ENCODE measurements at places on chromosomes 5 and 9.

DNA sequence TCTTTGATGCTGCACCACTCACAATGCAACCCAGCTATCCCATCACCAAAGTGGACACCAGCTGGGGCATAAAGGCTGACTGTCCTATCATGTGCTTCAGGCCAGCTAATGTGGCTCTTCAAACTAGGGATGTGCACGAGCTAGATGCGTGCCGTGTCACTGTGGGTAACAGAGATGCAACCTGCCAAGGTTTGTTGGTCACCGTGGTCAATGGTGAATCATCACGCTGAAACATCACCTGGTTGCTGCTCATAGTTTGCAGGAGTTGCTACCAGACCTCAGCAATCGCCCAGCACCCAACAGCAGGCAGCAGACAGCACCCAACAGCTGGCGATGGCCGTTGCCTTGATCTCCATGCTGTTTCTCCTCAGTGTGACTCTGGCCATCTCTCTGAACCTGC, 2.1 kb upstream of the PCDHGA1 start:
- H3K36me3 ChIP-seq, result peaks cover 12% of the 10 kb centered on the region
- no peak overlapping the region for H3K27ac ChIP-seq
- no peak overlapping the region for H3K4me3 ChIP-seq
- peaks cover 28% of the 10 kb centered on the region for H3K27me3 ChIP-seq

- no peak overlapping the region for H3K27ac ChIP-seq
- H3K4me3 ChIP-seq, result no peak overlapping the region
- H3K27me3 ChIP-seq, result peaks cover 19% of the 10 kb centered on the region
- DNase-seq, result no peak
- H3K36me3 ChIP-seq, result no peaks in the 10 kb centered on the region
Observed at GRCh38 chr5:136208916-136209315, 16.0 kb upstream of the SMIM32 start.

DNA sequence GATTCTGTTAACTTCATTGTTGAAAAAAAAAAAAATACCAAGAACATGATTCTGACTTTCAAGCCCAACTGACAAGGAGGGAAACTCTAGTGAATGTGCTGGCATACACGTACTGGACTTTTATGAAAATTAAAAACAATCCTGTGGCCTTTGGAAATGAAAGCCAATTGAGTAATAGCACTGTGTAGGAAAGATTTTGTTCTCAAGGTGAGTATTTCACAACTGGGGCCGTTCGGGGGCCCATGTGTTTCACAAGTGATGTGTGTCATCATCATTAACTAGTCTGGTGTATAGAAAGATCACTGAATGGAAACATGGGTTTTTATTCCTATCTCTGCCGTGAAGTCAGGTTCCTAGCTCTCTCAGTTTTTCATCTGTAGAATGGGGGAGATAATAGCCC, 605.0 kb upstream of the CLINT1 start:
- no peaks in the 10 kb centered on the region for H3K36me3 ChIP-seq
- no peaks in the 10 kb centered on the region for H3K27me3 ChIP-seq
- peak overlapping the region; percentile 73 for H3K27ac ChIP-seq
- H3K4me3 ChIP-seq, result no peak overlapping the region
- H3K4me1 ChIP-seq, result peaks cover 16% of the 10 kb centered on the region

- DNase-seq, result no peak
- H3K4me3 ChIP-seq, result no peak overlapping the region
- peaks cover 3% of the 10 kb centered on the region for H3K27me3 ChIP-seq
- H3K4me1 ChIP-seq, result no peaks in the 10 kb centered on the region
- H3K36me3 ChIP-seq, result no peaks in the 10 kb centered on the region
- no peak overlapping the region for H3K27ac ChIP-seq
Observed at GRCh38 chr9:104604801-104605200, 626 bp downstream of the OR13C2 start.

- no peaks in the 10 kb centered on the region for H3K27me3 ChIP-seq
- H3K4me1 ChIP-seq, result no peaks in the 10 kb centered on the region
- no peak for DNase-seq
- no peaks in the 10 kb centered on the region for H3K36me3 ChIP-seq
- H3K4me3 ChIP-seq, result no peak overlapping the region
- H3K27ac ChIP-seq, result no peak overlapping the region
Observed at GRCh38 chr9:26158631-26159150, 480.4 kb upstream of the TUSC1 start.

- no peaks in the 10 kb centered on the region for H3K4me1 ChIP-seq
- no peak for DNase-seq
- H3K27ac ChIP-seq, result no peak overlapping the region
- H3K36me3 ChIP-seq, result no peaks in the 10 kb centered on the region
- no peak overlapping the region for H3K4me3 ChIP-seq
- H3K27me3 ChIP-seq, result no peaks in the 10 kb centered on the region
Observed at GRCh38 chr9:134943411-134943810, 25.7 kb upstream of the FCN1 start.

- DNase-seq, result no peak
- peaks cover 49% of the 10 kb centered on the region for H3K4me1 ChIP-seq
- no peak overlapping the region for H3K4me3 ChIP-seq
- H3K27me3 ChIP-seq, result no peaks in the 10 kb centered on the region
Observed at GRCh38 chr5:67015541-67016191, 180.9 kb downstream of the CD180 start.

- H3K27ac ChIP-seq, result no peak overlapping the region
- H3K36me3 ChIP-seq, result no peaks in the 10 kb centered on the region
- no peak overlapping the region for H3K4me3 ChIP-seq
- H3K4me1 ChIP-seq, result no peaks in the 10 kb centered on the region
- H3K27me3 ChIP-seq, result no peaks in the 10 kb centered on the region
Observed at GRCh38 chr5:23332650-23333251, 174.7 kb upstream of the PRDM9 start.

DNA sequence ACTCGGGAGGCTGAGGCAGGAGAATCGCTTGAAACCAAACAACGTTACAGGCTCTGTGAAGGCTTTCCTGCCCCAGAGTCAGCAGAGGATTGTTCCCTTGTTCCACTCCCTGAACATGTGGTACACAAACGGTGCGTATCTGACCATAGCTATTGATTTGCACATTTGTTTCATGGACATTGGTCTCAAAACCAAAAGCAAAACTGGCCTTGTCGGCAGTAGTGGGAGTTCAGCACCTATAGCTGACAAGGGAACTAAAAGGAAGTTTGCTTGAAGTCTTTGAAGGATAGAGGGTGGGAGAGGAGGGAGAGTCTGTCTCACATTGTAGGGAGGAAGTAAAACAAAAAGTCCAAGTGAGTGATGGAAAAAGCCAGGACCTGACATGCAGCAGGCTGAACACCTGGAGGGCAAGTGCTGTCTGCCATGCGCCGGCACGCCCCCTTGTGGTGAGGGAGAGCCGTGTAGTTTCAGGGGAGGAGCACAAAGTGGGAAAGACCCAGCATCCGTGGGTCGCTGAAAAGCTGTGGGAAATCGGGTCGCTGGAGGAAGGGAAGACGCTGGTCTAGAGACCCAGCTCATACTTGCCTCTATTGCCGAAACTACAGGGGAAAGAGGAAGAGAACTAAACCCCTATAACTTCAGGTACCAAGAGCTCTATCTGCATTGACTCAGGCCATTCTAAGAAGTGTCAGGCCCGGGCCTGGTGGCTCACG, 58.0 kb downstream of the RAD23B start:
- peaks cover 8% of the 10 kb centered on the region for H3K36me3 ChIP-seq
- H3K27me3 ChIP-seq, result no peaks in the 10 kb centered on the region
- H3K4me1 ChIP-seq, result peaks cover 15% of the 10 kb centered on the region
- DNase-seq, result peak; percentile 86
- no peak overlapping the region for H3K4me3 ChIP-seq

DNA sequence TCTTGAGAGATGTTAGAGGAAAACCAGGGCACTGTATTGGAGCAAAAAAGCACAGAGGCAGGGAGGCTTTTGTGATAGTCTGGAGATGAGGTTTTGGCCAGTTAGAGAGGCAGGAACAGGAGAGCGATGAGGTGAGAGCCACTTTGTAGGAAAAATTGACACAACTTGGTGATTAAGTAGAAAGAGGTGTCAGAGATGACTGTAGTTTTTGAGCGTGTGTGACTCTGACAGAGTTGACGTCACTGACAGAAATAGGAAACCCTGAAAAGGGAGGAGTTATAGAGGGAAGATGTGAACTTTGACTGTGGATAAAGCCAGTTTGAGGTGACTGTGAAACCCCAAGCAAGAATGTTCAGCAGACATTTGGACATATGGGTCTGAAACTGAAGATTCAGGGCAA, 15.7 kb downstream of the NFX1 start:
- H3K4me3 ChIP-seq, result no peak overlapping the region
- peaks cover 32% of the 10 kb centered on the region for H3K36me3 ChIP-seq
- H3K4me1 ChIP-seq, result peaks cover 9% of the 10 kb centered on the region
- no peak overlapping the region for H3K27ac ChIP-seq

DNA sequence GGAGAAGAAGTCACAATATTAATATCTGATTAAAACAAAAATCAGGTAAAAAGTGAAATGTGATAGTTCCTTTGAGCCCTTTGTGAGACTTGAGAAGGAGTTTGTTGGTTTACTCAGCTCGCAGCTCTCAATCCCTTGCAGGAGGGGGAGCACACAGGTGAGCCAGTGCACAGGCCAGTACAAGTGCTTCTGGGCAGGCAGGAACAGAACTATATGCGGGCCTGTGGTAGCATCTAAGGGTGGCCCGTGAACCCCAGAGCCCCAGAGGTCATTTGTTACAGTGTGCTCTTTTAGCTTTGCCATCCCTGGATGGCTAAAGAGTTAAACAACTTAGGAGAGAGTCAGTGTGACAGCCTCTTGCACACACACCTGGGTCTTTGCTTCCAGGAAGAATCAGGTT, 215.3 kb upstream of the EDIL3 start:
- no peak overlapping the region for H3K4me3 ChIP-seq
- no peaks in the 10 kb centered on the region for H3K27me3 ChIP-seq
- no peaks in the 10 kb centered on the region for H3K36me3 ChIP-seq

- H3K36me3 ChIP-seq, result no peaks in the 10 kb centered on the region
- H3K27me3 ChIP-seq, result no peaks in the 10 kb centered on the region
- no peak for DNase-seq
- no peaks in the 10 kb centered on the region for H3K4me1 ChIP-seq
- no peak overlapping the region for H3K27ac ChIP-seq
Observed at GRCh38 chr5:106894964-106895363, 775.8 kb downstream of the EFNA5 start.

DNA sequence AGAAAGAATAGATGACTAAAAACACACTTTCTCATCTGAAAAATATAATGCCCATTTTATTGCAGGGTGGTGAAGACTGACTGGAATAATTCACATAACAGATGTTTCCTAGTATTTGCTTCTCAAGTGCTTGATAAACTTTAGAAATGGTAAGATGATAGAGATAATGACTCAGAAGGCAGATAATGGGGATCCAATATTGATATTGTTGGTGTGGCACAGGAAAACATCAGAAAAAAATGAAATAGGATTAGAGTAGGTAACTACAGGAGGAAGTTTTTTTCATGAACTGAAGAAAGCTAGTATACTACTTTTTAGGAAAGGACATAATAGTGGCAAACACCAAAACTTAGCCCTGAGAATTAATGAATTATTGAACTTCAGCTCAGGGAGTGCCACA, 20.2 kb upstream of the F2RL2 start:
- no peaks in the 10 kb centered on the region for H3K27me3 ChIP-seq
- H3K36me3 ChIP-seq, result peaks cover 48% of the 10 kb centered on the region
- DNase-seq, result no peak
- H3K27ac ChIP-seq, result no peak overlapping the region
- H3K4me3 ChIP-seq, result no peak overlapping the region
- peaks cover 5% of the 10 kb centered on the region for H3K4me1 ChIP-seq

Data from activated CD8-positive, alpha-beta T cell treated with anti-CD3 and anti-CD28 coated beads for 36 hours (primary cell).